NCI-H748 treated with DMSO at 0.1 percent for 48 hours (cell line): ENCODE measurements at places on chromosomes 7 and 10.

DNA sequence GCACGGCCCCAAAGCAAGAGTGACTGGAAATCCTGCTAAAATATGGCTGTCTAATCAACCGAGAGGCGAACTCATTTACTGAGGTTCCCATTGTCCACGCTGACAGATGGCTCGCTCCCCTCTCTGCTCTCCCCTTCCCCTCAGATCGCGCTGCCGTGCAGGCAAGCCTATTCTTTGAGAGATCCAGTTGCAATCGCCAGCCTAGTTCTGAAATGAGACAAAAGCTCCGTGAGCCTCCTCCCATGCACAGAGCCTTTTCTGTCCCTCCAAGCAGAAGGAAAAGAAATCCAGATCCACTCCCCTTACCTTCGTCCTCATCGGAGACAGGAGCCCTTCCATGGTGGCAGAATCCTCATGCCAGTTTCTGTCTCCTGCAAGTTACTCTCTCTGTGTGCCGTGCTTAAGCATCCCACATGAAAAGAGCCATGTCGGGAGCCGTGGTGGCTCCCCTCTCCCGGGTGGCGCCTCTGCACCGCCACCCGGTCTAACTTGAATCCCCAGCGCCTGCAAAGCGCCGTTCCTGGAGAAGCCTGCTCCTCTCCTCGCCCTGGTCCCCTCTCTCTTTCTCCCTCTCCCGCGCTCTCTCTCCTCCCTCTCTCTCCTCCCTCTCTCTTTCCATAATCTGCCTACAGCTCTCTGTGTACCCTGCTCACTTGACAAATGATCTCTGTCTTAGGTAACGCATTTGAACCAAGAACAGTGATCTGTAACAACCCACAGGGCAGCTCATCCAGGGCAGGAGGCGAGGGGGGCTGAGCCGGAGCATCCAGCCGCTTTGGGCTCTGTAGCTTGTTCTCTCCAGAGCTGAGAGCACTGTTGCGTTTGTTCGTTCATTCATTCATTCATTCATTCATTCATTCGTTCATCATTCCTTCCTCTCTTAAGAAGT is 156.8 kb downstream of the FRMD4A start:
- DNase-seq: peak; percentile 54

- DNase-seq: no peak
Observed at GRCh38 chr7:133054162-133054840, 27.6 kb downstream of the CHCHD3 start.

DNA sequence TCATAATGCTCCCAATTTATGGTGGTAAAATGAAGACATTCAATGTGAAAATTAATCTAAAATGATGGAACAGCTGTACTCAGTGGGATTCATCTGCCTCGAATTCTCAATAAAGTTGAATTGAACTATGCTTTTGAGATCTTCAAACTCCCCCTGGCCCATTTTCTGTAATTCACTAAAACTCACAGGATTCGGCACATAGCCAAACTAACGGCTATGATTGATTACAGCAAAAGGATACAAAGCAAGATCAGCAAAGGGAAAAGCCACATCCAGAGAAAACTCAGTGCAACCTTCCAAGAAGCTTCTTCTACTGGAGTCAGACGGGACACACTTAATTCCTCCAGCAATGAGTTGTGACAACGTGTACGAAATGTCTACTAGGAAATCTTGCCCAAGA is 307.5 kb downstream of the CNTNAP2 start:
- DNase-seq: no peak

DNA sequence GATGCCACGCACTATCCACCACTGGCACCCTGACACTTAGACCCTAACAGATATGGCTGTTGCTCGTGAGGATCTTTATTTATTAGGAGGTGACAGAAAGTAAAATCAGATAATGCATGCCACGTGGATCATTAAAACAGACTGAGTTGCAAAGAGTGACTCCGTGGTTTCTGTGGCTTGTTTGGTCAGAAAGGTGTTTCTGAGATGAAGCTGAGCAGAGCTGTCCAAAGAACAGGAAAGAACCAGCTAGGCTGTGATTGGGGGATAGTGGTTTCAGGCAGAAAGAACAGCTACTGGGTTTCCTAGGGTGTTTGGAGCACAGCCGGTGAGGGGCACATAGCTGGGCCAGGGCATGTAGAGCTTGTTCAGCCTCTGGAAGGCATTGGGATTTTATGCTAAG is 34.4 kb downstream of the CSGALNACT2 start:
- DNase-seq: no peak

GRCh38 chr10:42790835-42791234 is 8.2 kb downstream of the BMS1 start:
- no peak for DNase-seq

- no peak for DNase-seq
Observed at GRCh38 chr10:60237977-60238758, 151.5 kb downstream of the ANK3 start.

- DNase-seq: no peak
Observed at GRCh38 chr7:74003621-74004020, 24.4 kb upstream of the ELN start.

DNA sequence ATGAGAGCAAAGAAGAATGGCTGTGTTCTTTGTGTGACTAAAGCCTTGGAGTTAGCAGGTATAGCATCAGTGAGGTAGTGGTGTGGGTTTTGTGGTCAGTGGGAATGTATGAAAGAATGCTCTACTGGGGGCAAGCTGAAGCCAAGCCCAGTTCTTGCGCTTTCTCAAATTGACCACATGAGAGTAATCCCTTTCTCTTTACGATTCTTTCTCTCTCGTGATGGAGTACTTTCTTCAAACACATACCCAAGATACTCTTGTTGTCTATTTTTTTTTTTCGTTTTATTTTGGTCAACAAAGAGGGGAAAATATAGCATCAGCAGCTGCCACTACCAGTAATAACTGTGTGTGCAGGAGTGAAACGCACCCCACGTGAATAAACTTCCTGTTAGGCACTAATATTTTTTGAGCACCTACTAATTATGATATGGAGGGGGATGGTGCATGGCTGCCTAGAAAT is 8.4 kb upstream of the PANK1 start:
- no peak for DNase-seq

DNA sequence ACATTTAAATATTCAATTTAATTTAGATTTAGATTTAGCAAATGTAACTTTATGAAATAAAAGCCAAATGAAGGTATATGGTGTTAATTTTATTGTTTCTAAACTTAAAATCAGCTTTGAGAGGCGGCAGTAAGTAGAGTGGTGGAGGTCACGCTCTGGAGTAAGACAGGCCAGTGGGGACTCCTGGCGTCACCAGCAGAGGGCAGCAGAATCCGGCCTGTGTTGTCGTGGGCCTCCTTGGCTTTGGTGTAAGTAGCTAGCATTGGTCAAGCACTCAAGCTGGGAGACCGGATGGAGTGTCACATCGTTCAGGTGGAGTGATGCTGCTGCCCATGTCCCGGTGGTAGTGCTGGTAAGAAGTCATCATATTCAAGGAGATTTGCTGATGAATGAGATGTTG is 98.7 kb upstream of the DNAJB6 start:
- DNase-seq: no peak

- DNase-seq: peak; percentile 71
Observed at GRCh38 chr7:118855290-118855689, 630.8 kb downstream of the ANKRD7 start.

GRCh38 chr7:115293628-115294240 is 371.8 kb downstream of the MDFIC start:
- no peak for DNase-seq

GRCh38 chr10:9766762-9767161 is 1250.9 kb upstream of the CELF2 start:
- no peak for DNase-seq

- DNase-seq: no peak
Observed at GRCh38 chr7:82609746-82610145, 166.2 kb upstream of the CACNA2D1 start.

DNA sequence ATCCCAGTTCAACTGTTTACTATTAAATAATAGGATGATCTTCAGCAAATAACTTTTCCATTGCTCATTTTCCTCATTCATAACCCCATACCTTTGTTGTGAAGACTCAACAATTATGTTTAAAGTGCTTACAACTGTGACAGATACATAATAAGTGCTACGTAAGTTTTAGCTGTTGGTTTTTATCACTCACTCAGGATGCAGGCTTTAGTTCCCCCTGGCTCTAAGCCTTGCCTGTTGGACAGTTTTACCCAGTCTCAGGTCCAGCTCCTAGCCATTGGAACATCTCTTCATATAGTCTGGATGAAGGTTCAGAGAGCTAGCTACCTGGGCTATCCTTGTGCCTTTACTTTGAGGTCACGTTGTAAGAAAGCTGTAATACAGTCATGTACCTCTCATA is 353.2 kb downstream of the CRPPA start:
- no peak for DNase-seq

- DNase-seq: no peak
Observed at GRCh38 chr10:33942508-33942907, 608.0 kb upstream of the NRP1 start.

DNA sequence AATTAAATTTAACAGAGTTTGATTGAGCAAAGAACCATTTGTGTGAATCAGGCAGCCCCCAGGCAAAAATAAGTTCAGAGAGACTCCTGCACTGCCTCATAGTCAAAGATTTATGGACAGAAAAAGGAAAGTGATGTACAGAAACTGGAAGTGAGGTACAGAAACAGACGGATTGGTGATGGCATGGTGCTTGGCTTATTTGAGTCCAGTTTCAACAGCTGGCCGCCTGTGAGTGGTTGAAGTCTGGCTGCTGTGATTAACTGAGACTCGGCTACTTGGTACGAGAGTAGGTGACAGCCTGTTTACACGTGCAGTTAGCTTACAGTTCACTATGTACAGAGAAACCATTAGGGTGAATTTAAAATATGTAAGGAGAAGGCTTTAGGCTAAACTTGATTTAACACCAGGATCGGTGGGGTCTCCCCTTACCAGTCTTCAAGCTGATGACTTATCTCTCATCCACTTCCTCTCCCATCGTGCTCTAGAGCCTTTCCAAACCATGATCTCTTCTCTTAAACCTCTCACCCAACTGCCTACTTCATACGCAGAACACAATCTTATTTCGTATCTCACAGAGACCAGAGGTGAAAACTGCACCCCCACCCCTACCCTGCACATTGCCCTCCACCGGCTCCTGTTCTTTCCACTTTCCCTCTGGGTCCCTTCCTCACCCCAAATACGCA is 5.0 kb upstream of the MSMB start:
- no peak for DNase-seq

DNA sequence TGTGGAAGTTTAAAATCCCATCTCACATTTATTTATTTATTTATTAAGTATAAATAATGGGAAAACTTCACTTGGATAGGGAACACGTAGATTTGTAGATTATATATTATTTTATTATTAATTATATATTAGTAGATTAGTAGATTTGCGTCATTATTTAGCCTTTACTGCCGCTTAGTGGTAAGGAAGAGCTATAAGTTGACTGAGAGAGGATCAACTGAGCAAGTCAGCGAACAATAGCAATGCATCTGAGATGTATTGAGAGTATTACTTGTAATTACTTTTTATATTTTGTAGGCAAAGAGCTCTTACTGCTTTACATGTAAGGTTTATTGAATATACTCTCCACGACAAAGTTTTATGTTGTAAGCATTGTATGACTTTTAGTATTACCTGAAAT is 244.5 kb upstream of the ANKRD30A start:
- no peak for DNase-seq

DNA sequence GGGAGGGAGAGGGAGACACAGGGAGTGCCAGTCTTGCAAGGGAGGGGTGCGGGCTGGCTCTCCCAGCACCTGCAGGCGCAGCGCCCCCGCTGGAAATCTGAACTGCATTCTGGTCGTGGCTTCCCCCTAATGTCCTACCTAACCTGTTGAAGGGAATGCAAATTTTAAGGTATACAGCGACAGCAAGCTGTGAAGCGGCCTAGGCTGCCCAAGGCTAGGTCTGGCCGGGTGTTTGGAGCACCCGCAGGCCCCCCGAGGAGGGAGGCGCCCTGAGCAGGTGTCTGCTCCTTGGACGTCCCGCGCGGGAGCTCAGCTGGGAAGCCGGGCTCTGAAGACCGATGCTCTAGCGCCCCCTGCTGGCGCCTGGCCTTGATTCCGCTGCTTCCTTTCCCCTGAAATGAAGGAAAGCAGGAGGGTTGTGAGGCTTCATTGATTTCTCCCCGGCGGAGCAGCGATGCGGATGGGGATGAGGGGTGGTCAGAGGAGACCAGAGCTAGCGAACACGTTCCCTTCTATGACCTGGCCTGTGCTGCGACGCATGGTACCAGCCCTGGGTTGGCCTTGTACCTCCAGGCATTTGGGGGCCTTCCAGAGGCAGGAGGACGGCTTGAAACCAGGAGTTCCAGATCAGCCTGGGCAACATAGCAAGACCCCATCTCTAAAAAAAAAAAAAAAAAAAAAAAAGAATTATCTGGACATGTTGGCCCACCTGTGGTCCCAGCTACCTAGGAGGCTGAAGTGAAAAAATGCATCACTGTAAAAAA is 601.3 kb downstream of the GALNT17 start:
- DNase-seq: peak; percentile 33

DNA sequence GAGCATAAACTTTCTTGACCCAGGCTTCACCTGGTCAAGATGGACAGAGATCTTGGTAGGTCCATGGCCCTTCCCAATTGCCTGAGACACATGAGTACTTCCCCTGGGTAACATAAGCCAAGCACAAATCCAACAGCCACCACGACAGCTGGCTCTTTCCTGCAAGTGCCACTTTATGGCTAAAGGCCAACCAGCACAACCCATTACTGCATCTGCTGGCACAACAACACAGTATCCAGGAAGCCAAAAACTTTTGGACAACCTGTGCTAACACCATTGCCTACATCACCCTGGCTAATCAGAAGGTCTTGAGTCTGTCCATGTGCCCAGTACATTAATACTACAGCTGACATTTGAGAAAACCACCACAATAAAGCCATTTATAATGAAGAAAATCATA is 548.0 kb upstream of the SEMA3D start:
- DNase-seq: no peak

DNA sequence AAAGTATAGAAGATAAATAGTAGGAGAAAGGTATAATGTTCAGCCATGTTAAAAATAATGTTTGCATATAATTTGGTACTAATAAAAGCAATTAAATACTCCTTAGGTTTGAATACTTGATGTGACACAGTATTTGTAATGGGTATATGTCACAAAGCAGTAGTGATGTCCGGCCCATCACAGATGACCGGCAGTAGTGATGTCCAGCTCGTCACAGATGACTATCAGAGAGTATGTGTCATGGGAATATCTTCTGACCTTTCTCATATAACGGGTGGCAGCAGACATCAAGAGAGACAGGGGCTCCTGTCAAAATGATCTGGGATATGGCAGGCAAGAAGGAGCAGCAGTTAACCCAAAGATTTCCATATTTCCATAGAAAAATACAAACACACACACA is 477.4 kb upstream of the KLF6 start:
- no peak for DNase-seq

- DNase-seq: no peak
Observed at GRCh38 chr10:72297281-72297804, 23.6 kb downstream of the DDIT4 start.

- DNase-seq: no peak
Observed at GRCh38 chr10:24958091-24958720, 5.8 kb upstream of the PRTFDC1 start.
